Astrocyte of the spinal cord (primary cell): ENCODE measurements at places on chromosomes 3 and 15.

GRCh38 chr3:197883541-197883940, 66.4 kb upstream of the RPL35A start:
- no peak for DNase-seq

- DNase-seq, result no peak
These were observed 575.8 kb upstream of the TBL1XR1 start for GRCh38 chr3:177772908-177773557.

- peak; percentile 68 for DNase-seq
These were observed 35.1 kb upstream of the EIF3J start for GRCh38 chr15:44501768-44502366.

DNA sequence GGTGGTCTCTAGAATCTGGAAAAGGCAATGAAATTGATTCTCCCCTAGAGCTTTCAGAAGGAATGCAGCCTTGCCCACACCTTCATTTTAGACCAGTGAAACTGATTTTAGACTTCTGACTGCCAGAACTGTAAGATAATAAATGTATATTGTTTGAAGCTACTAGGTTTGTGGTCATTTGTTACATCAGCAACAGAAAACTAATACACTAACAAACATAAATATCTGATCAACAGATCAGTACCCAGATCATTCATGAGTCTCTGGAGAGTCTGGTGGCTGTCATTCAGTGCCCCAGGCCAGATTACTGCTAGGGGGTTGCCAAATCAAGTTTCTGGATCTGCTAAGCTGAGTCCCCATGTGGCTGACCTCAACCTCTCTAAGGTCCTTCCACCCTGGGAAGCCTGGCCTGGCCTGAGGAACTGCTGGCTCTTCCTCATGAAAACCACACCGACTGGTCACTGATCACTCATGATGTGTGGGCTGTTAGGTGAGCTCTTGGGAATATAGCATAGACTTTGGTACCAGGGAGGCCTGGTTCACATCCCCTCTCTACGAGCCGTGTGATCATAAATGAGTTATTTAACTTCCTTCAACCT, 11.1 kb upstream of the LACTB start:
- DNase-seq, result no peak

GRCh38 chr15:40407330-40407990, 1.9 kb downstream of the IVD start:
- DNase-seq, result no peak

- no peak for DNase-seq
These were observed 41.6 kb downstream of the TM2D3 start for GRCh38 chr15:101610611-101611000.

- no peak for DNase-seq
These were observed 8.5 kb downstream of the BAHD1 start for GRCh38 chr15:40449275-40449674.

DNA sequence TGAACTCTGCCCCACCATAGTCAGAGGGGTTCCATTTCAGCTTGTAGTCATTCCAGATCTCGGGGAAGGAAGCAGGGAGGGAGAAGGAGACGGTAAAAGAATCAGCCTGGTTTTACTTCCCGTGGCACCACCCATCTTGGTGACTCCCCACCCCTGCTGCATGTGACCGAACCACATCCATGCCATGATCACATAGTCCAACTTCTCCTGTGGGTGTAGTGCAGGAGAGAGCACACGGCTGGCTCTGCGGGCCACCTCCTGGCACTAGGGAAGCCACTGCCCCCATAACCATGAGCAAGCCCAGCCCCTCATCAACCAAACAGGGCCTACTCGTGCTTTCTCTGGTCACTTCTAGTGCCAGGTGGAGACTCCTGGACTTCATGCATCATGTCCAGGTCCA, 3.7 kb downstream of the CHRNA3 start:
- DNase-seq, result no peak

DNA sequence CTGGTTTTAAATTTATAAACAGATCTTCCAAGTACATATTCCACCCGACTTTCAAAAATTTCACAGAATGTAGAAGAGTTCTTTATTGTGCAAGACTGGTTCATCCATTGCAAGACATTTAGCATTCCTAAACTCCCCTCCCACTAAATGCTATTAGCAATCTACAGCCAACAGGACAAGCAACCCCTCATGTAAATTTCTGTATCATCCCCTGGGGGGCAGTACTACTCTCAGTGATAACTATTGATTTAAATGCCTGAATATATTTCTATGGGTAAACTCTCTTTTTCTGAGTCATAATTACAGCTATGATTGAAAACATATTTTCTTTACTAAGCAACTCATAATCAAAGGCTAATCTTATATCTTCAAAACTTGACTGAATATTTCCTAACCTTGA, 10.7 kb upstream of the SLC15A2 start:
- DNase-seq, result peak; percentile 5

DNA sequence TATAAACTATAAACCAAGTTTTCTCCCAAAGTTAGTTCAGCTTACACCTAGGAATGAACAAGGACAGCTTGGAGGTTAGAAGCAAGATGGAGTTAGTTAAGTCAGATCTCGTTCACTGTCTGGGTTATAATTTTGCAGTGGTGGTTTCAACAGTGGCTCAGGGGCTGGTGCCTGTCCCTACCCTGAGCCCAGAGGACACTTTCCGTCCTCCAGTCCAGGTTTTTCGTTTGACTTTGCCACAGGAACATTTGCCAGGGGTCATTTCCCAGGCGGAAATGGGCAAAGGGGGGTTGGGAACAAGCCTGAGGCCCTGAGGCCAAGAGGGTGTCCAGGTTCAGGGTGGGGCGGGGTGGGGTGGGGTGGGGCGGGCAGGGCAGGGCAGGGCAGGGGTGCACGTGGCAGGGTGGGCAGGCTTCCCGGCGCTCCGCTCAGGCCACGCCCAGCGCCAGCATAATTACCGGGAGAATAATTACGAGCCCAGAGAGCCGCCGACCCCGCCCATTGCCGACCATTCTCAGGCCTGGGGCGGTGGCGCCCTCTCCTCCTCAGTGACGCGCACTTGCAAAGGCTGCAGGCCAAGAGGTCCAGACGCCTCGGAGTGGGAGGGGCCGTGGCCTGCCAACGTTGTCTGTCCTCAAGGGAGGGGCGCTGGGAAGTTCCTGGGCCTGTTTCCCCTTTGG, 70.4 kb downstream of the KLF13 start:
- no peak for DNase-seq

DNA sequence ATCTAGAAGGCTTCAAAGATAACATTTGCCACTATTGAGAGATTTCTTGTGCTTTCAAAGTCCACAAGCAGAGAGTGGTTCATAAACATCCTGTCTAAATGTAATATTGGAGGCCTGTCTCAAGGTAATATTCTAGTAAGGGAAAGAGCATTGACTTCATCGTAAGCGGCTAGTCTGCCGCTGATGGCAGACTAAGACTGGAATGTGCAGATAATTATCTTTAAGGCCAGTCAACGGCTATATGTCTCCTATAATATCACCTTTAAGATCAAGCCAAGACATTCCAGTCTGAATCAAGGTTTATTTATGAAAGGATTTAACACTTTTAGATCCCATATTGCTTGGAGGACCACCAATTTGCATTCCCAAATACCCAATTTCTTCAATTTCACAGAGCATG, 424.2 kb upstream of the WNT5A start:
- DNase-seq, result no peak

GRCh38 chr15:68557469-68558317, 21.1 kb upstream of the CORO2B start:
- DNase-seq, result no peak

DNA sequence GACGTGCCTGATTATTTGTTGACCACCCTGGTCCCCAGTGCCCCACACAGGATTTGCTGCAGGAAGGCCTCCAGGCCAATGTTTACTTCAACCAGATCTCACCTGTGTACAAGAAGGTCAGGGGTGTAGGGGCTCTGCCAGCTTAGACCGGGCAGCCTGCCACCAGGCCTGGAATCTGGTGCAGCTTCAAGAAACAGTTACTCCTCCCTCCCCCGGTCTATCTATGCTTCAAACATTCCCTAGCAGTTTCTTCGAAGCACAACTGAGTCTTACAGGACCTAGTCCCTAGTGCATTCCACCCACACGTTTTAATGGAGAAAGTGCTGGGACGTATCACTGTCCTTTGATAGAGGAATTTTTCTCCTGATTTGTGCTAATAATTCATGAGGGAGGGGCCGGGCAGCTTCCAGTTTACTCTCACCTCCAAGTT, 8.0 kb downstream of the SH3BP5 start:
- DNase-seq, result no peak

- DNase-seq, result no peak
These were observed 43.5 kb downstream of the ITGB5 start for GRCh38 chr3:124843506-124844177.

- DNase-seq, result no peak
These were observed 247.7 kb upstream of the GADL1 start for GRCh38 chr3:31142139-31142538.

DNA sequence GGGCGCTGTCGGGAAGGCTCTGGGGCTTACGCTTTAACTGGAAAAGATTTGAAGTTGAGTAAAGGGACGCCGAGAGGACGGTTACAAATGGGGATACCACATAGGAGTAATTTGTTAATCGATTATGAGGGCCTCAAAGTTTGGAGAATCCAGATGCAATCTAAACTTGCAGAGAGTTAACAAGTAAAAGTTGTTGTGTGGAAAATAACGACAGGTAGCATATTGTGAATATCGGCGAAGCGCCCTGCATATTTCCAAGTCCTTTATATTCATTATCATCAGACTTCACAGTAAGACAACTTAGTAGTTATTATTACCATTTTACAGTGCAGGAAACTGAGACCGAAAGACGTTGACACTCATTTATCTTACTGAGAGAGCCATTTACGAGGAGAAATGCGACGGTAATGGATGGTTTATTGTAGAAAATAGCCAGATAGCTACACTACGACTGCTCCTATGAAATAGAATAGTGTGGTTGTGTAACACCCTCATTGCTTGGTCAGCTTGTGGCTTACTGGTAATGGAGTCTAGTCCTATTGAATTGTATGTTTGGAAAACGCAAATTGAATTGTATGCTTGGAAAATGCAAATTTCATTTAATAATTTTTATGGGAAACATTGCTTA, 700 bp downstream of the MKRN2 start:
- DNase-seq, result peak; percentile 43

DNA sequence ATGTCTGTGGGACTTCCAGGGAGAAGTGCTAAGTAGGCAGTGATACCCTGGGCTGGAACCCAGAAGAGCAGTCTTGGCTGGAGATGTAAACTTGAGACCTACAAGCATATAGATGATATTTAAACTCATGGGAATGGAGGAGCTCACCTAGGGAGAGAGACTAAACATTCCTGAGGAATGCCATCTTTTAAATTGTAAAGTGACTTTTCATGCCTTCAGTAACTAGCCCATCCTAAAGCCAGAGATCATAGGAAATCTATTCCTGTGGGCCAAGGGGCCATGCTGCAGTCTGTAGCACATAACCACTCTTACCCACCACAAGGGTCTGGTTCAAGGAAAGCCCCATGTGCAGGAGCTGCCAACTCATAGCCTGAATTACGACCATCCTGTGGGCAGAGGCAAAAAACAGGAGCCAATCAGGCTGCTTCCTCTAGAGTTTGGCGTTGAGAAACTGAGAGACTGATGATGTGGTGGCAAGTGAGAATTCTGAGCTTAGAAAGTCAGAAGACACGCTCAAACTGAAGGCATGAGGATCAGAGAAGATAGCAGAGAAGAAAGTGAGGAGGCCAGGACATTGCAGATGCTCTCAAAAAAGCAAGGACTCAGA, 37.5 kb downstream of the CTDSPL start:
- DNase-seq, result no peak

GRCh38 chr3:16399473-16399872, 114.0 kb downstream of the RFTN1 start:
- peak; percentile 76 for DNase-seq

DNA sequence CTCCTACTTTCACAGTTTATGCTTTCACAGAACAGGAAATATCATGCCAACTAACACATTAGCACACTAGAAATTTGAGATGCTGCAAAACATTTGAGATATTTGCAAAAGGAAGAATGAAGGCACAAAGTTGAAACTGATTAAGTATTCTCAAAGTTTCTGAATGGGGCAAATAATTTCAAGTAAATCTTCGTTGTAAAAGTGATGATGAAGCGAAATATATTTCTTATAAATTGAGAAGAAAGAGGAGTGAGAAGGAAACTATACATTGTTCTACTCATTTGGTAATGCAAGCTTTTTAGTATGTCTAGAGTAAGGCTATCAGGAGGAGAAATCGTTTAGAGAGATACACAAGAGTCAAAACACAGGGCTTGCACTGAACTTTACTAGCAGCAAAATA, 24.3 kb upstream of the LSAMP start:
- DNase-seq, result no peak

- no peak for DNase-seq
These were observed 33.7 kb downstream of the RTP4 start for GRCh38 chr3:187401856-187402255.

DNA sequence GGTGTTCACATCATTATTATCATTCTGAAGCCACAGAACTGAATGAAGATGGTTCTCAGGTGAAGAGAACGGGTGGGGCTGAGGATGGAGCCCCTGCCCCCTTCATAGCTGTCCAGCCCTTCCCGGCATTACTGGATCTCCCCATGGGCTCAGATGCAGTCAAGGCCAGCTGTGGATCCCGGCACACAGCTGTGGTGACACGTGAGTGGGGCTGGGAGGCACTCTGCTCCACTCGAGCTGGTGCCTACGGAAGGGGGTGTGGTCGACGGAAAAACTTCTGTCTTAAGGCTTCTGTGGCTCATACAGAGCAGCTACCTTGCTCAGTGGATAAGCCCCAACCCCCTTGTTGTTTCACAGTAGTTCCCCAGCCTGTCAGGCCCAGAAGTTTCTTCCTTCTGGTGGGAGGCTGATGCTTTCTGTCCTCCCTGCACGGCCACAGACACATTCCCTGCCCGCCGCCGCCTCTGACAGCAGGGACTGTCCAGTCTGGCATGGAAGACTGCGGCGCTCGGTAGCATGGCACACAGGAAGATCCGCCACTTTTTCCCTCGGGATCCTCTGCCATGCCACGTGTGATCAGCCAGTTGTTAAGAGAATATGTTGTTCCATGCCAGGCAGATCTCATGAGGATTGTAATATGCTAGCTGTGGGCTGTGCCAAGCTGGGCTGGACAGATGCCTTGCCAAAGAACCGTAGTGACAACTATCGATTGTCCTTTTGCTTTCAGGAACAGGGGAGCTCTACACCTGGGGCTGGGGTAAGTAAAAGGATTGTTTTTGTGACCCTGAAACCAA, 5.8 kb downstream of the RCCD1 start:
- no peak for DNase-seq

GRCh38 chr15:71899674-71900073, 89.3 kb downstream of the NR2E3 start:
- DNase-seq, result no peak

DNA sequence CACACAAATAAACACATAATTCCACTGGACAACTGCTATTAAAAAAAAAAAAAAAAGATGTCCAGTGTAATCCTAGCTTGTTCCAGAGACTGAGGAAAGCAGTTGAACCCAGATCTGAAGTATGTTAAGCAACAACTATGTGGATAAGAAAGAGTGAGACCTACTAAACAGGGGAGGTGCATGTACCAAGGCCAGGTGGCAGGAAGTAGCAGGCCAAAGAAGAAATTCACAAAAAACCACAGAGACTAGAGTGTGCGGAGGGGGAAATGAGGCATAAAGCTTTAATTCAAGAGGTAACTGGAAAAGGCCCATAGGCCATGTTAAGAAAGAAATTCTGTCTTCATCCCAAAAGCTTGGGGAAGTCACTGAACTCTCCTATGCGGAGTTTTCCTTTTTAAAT, 490.0 kb downstream of the NAALADL2 start:
- no peak for DNase-seq

- DNase-seq, result peak; percentile 50
These were observed 45.2 kb downstream of the CMC1 start for GRCh38 chr3:28286595-28286994.

- DNase-seq, result no peak
These were observed 9.8 kb downstream of the GMPS start for GRCh38 chr3:155880286-155880685.

GRCh38 chr3:49724586-49724985, 835 bp upstream of the GMPPB start:
- peak; percentile 21 for DNase-seq

GRCh38 chr15:66608159-66608558, 42.4 kb upstream of the LCTL start:
- no peak for DNase-seq
